GM12864 (cell line): ENCODE measurements at places on chromosomes 5 and 9.

- DNase-seq: no peak
These were observed 113.8 kb upstream of the SPRY4 start for GRCh38 chr5:142438573-142438972.

- DNase-seq: no peak
These were observed 10.7 kb upstream of the CERCAM start for GRCh38 chr9:128409978-128410377.

- DNase-seq: no peak
These were observed 38.0 kb downstream of the CREBRF start for GRCh38 chr5:173094012-173094661.

DNA sequence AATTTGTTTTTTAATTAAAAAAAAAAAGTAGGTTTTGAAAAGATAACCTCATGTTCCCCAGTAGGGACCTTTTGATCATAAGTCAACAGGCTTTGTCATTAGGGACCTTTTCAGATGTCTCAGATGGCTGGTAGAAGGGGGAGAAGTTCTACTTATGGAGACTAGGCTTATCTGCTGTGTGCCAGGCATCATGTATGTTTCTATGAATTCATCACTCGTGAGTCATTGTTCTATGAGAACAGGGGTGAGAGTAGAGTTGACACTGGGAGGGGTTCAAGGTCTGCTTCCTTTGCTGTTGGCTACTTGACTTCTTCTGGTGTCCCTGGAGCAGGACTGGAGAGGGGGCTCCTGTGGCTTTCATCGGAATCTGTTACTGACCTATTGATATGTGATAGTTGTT is 138.8 kb downstream of the KDM4C start:
- no peak for DNase-seq

- DNase-seq: no peak
These were observed 395.4 kb downstream of the ARRDC3 start for GRCh38 chr5:90987726-90988125.

- no peak for DNase-seq
These were observed 11.7 kb upstream of the OR1J2 start for GRCh38 chr9:122498883-122499288.

DNA sequence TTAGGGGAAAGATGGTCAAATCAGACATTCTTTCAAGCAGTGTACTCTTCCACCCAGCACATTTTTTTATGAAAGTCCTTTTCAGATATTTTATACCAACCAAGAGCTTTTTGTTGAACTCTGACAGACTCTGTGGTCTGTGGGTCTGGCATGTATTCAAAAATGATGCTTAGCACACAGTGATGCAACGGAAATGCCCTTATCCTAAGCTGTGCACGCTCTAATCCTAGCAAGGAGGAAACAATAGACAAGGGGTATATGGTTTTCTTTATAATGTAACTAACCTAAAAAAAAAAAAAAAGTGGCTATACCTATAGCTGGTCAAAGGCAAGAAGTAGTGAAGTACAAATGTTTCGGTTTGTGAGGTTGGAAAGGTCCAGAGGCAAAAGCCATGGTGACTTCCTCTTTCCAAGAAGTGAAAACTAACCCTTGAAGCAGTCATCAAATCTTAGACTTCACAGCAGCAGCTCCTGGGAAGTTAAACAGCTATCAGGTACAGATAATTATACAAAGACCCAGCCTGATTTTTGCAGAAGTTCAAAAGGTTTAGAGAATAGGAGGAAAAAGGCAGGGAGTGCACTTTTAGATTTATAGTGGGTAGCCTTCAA is 82.5 kb downstream of the SEMA6A start:
- DNase-seq: no peak

DNA sequence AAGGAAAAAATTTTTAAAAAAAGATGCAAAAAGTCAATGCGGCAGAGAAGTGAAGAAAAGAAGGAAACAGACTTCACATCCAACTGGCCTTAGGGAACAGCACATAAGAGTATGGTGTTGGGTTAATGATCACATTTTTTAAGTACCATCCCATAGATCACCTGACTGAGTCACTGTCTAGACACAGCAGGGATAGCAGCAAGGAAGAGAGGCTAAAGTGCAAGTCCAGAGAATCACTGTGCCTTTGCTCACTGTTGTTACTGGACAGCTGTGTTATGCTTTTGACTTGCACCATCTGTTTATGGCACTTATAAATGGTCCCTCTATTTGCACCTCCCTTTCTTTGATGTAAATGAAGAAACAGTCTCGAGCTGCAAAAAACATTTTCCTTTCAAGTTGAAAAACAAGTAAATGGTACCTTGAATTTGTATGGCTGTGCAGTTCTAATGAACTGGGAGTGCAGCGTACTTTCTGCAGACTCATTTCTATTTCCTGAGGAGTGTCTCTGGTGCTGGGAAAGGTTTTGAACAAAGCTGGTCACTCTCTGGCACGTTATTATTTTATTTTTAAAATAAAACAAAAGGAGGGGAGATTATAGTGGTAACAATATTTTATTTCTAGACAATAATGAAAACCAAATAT is 84.2 kb downstream of the TRPM6 start:
- no peak for DNase-seq

GRCh38 chr5:72134226-72134899 is 27.1 kb downstream of the MAP1B start:
- DNase-seq: no peak

- DNase-seq: peak; percentile 71
These were observed 81.0 kb upstream of the EQTN start for GRCh38 chr9:27377811-27378456.

GRCh38 chr5:17860660-17861315 is 226.5 kb downstream of the TAF11L14 start:
- DNase-seq: no peak

DNA sequence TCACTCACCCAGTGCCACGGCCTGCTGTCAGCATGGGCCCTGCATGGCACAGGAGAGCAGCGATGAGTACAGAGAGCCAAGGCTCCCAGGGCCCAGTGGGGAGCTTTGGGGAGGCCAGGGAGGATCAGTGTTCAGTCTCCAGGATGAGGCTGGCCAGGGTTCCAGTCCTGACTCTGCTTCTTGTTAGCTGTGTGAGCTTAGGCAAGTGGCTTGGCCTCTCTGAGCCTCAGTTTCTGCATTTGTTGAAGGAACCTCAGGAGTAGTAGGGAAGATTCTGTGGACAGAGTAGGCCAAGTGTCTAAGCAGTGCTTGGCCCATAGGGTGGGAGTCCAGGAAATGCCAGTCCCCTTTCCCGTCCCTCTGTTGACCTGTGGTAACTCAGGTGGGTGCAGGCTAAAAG is 39.5 kb downstream of the ERGIC1 start:
- DNase-seq: no peak

DNA sequence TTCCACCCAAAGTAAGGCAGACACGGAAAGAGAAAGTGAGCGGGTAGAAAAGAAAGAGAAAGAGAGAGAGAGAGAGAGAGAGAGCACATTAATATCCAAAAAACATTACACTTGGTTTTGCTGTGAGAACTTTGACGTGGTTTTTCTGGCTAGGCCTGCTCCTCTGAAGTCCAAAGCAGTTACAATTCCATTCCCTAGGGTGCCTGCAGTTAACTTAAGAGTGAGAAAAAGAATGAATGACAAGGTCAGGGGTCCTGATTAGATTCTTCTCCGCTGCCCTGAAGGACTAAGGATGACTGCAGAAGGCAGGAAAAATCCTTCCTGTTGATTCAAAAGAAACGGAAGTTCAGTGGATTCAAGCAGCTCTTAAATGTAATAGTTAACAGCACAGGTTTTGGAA is 589.8 kb downstream of the PRELID2 start:
- DNase-seq: no peak

- no peak for DNase-seq
These were observed 3.3 kb downstream of the SLC46A2 start for GRCh38 chr9:112887381-112887780.

- DNase-seq: peak; percentile 72
These were observed 6.2 kb downstream of the MAPKAP1 start for GRCh38 chr9:125700791-125701190.

DNA sequence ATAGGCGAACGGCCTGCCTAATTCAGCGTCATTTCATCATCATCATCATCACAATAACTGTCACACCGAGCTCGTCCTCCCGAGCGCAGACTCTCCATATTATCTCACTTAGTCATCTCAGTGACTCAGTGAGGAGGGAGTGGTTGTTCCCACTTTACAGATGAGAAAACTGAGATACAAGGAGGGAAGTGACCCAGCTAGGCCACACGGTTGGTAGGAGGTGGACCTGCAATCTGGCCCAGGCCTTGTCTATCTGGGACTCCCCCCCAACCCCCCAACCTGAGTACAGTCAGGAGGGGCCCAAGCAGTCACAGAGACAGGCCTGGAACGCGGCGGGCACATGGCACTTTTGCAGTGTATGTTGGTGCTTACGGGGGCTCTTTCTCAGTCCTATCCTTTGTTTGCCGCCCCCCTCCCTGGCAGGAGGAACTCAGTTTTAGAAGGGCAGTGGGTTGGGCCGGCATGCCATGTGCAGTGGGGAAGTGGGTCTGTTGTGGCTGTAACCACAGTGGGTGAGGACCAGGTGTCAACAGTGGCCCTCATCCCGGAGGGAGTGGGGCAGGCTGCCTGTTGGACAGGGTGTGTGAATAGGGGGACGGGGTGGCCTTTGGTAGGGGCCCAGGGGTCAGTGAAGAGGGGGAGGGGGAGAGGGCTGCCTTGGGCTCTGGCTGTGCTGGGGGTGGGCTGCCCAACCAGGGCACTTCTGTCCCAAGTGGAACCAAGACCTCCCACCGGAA is 1.7 kb upstream of the RXRA start:
- DNase-seq: no peak

DNA sequence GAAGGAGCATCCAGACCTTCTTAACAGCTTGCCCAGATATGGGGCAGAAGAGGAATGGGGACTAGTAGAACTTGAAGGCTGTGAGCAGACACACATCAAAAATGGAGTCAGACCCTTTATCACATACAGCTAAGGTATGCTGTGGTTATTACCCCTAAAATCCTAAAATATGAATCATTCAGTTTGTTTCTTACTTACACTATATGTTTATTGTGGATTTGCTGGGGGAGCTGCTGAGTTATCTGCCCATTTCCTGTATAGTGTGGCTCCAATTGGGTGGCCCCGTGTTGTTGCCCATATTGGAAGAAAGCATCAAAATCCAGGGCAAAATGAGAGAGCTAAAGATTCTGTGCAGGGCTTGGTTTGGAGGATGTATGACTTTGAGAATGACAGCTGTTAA is 56.9 kb downstream of the AP3S1 start:
- DNase-seq: no peak

DNA sequence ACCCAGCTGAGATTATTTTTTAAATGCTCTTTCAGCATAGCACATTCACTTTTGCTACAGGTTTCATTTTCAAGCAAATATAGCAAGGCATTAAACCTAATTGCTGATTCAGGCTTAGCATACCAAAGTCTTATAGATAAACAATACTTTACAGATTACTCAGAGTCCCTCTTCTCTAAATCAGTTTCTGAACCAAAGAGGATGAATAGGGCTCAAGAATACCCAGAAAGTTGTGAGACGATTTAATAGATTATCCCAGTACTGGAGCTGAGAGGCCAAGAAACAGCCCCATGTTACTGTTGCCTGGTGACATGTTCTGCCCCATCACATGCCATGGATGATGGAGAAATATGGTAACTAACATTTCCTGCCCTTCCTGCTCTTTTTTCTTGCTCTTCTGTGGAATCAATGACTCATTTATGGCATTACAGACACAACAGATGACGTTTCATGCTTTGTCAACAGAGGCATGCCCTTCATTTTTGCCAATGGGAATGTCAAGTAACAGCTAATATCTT is 18.1 kb upstream of the SSBP2 start:
- DNase-seq: no peak

- DNase-seq: no peak
These were observed 43.8 kb downstream of the GNA14 start for GRCh38 chr9:77604316-77604715.

DNA sequence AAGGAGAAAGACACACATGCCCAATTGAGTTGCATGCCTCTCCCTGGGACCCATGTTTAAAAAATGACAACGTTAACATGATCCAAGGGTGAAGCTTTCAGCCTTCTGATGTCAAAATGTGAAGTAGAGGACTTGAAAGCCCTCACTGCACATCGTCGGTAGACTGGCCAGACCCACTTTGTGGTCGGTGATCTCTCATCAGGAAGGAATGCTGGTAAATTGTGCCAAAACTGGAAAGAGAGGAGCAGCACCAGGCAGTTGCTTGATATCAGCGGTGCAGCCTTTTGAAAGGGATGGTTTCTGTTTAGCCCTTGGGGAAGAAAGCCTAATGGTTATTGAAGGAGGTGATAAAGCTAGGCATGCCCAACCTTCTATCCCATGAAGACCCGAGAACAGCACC is 125.3 kb upstream of the MARCHF11 start:
- DNase-seq: no peak

GRCh38 chr9:108838017-108838416 is 17.8 kb downstream of the ACTL7B start:
- no peak for DNase-seq
